ENCODE measurements at places on chromosomes 11 and 22.

DNA sequence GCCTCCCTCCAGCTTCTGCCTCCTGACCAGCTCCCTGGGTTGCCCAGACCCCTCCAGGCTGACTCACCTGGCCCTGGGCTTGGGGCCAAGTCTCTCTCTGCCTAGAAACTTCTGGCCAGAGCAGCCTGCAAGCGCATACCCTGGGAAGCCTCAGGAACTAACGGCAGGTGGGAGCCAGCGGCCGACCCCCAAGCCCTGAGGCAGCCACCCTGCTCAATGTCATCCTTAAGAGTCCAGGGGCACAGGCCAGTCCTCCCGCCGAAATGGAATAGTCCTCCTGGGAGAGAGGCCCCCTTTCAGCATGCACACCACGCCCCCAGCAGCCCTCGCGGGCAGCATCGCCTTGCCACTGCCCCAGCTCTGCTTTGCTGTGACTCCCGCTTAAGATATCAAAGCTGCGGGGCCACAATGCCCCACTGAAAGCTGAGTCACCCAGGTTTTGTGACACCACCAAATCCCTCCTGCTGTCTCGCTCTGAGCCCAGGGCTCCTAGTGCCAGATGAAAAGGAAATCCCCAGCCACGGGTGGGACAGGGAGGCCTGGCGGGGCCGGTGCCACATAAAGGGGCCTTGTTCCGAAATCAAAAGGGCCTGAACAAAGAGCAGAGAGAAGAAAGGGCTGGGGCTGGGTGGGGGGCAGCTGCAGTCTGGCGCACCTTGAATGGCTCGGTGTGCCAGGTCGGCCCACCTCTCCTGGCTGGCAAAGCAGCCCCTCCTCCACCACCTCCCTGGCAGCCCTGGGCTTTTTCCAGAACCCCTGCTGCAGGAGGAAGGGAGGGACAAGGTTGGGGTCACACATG lies 21.4 kb upstream of the FGF3 start:
- DNase-seq: no peak

DNA sequence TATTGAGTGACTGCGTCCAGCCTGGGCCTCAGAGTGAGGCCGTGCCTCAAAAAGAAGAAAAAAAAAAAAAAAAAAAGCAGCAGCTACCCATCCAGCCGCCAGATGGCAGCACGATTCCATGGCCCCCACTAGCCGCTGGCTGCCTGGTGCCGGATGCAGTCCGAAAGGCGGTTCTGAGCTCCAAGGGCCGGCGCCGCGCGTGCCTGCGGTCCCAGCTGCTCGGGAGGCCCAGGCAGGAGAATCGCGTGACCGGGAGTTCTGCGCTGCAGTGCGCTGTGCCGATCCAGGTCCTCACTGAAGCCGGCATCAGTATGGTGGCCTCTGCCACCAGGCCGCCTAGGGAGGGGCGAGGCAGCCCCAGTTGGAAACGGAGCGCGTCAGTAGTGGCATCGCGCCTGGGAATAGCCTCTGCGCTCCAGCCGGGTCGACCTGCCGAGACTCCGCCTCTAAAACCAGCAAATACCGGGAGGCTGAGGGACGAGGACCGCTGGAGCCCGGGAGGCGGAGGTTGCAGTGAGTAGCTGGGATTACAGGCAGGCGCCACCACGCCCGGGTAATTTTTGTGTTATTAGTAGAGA lies 19.3 kb downstream of the SCARF2 start:
- peak; percentile 75 for DNase-seq

GRCh38 chr11:88414981-88415413 lies 77.5 kb upstream of the CTSC start:
- DNase-seq: peak; percentile 57

GRCh38 chr22:47012589-47013370 lies 250.3 kb downstream of the TBC1D22A start:
- no peak for DNase-seq

- DNase-seq: no peak
These were observed 301.8 kb upstream of the API5 start for GRCh38 chr11:43010042-43010441.

DNA sequence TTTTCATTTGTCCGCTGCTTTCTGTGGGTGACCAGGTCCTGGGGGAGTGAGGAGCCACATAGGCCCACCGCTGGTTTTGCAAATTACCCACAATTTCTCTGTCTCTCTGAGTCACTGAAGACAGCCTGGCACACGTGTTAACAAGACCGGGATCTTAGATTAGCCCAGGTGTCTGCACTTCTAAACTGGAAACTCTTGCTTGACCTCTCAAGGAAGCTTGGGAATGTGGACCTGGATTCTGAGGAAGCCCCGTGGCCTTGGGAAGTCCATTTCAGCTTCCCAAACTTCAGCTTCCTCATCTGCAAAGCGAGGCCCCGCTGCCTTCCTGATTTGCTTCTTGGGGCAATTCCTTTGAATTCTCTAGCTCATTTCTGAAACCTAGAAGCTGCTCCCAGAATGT lies 119.9 kb downstream of the KIAA1671 start:
- no peak for DNase-seq

GRCh38 chr11:18726040-18726439 lies at the start of gene IGSF22:
IGSF22 (minus strand) TSS chr11:18726188; CDS start chr11:18724236, 1,952 bp downstream.
- DNase-seq: no peak

GRCh38 chr22:47076758-47077157 lies 314.3 kb downstream of the TBC1D22A start:
- no peak for DNase-seq

DNA sequence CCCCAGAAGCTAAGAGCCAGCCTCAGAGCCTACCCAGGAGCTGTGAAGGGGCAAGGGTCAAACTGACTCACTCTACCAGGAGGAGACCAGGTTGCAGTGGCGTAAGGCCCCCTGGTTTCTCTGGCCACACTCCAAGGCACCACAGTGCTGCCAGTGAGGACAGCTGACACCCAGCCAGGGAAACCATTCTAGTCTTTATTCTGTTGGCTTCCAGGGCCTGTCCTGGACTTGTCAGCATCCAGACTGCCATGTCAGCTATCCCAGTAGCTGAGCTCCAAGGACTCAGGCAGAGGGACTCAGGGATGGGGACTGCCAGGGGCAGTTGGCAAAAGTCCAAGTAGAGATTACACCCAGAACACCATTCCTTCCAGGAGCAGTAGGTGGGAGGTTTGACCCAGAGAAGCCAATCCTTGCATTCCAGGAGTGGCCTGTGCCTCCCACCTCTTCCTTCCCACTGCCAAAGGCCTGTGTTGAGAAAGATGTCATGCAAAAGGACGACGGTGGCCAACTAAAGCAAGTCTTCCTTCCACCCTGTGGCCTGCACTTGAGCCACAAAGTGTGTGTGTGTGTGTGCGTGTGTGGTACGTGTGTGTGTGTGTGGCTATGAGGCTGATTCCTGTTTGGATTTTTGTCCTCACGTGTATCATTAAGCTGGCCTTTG lies 3.6 kb upstream of the MAPK8IP1 start:
- no peak for DNase-seq

GRCh38 chr11:17458268-17458667 lies 18.4 kb downstream of the ABCC8 start:
- no peak for DNase-seq

DNA sequence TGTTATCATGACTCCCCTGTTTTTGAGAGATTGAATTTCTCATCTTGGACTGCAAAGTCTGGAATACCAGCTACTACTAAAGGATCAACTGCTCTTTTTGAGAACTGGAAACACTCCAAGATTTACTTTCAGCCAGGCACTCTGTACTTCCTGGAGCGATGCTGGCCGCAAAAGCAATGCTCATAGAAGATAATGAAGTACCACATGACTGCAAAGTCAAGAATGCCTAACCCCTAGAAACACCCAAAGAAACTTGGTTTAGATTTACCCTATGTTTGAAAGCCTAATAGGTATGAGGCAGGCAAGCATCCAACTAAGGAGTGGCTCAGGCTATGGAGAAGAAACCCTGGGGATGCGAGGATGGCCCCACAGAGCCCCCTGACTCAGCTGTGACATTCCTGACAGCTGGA lies 47.7 kb upstream of the ARHGAP20 start:
- DNase-seq: peak; percentile 10

DNA sequence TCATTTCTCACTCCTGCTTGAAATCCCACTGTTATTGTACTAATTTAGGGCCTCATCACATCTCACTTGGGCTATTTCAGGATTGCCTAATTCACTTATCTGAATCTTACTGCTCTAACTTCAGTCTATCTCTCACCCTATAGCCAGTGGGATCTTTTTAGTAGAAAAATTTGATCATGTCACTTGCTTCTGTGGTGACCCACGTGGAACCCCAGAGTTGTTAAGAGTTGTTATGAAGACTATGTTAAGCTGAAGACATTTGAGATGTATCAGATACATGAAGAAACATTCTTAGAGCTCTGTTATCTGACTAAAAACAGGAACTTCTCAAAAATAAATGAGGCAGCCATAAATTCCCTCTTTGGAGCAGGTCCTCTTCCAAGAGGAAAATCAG lies 1375.6 kb upstream of the TENM4 start:
- peak; percentile 64 for DNase-seq

DNA sequence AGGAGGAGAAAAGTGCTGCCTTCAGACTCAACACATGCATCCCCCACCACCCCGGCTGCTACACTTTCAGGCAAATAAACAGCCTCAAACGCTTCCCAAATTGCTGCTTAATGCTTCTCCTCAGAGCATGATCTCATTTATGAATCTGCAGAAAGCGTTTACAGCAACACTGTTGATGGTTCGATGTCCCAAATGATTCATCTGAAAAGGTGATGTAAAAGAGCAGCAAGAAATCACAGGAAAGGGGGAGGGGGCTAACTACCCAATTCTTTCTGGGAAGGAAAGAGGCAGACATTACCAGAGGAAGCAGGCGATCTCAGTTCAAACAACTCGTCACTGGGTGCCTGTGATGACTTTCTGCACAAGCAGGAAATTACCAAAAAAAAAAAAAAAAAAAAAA lies 119.6 kb downstream of the TENM4 start:
- no peak for DNase-seq

GRCh38 chr22:19579880-19580279 lies 55.7 kb upstream of the CLDN5 start:
- DNase-seq: peak; percentile 34

DNA sequence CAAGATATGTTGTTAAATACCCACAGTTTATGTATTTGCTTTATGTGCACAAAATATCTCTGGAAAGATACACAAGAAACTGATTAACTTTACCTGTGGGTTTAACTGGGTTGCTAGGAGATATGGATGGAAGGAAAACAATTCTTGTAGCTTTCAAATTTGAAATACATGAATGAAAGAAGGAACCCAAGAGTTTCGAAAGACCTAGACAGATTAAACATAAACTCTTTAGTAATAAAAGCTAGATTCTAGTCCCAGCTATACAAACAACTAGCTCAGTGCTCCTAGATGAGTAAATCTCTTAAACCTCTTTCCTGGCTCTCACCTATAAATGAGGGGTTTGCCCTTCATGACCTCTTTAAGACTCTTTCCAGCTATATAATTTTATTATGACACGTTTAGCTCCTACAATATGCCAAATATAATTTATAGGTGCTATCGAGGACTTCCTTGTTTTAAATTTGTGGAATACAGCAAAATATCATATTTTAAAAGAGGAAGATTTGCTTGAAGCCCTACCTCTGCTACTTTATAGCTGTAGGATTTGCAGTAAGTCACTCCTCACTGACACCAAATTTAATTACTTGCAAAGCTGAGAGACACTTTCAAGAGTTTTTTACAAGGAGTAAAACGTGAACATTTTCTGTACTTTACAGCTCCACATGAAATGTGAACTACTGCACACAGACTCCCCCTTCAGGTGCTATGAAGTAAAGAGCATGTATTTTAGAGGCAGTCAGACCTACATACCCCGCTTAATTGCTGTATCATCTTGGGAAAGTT lies 50.7 kb downstream of the RRAS2 start:
- peak; percentile 38 for DNase-seq

GRCh38 chr11:28011813-28012212 lies 96.1 kb downstream of the KIF18A start:
- no peak for DNase-seq

- DNase-seq: peak; percentile 63
These were observed 3.7 kb upstream of the KCNC1 start for GRCh38 chr11:17730608-17731462.

GRCh38 chr11:35563484-35564244 lies 38.2 kb upstream of the PAMR1 start:
- no peak for DNase-seq

DNA sequence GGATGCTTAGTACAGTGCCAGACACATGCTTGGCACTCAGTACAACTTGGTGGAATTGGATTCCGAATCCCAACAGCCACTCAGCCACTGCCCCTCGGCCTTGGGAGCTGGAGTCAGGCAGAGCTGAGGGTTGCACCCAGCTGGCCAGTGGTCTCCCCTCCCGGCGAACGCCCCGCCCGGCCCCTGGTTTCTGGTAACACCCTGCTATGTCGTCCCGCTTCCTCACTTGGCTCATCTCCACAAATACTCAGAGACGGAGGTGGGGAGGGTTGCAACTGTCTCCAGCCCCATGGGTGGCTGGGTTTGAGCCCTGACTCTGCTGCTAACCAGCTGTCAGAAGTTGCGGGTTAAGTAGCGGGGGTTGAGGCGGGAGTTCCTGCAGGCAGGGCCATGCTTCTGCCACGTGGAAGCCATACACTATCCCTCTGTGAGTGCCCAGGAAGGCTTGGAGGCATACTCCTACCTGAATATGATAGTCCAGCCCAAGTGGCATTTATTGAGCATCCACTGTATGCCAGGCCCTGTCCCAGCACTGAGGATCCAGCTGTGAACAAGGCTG lies 67.1 kb downstream of the GRIK4 start:
- no peak for DNase-seq

DNA sequence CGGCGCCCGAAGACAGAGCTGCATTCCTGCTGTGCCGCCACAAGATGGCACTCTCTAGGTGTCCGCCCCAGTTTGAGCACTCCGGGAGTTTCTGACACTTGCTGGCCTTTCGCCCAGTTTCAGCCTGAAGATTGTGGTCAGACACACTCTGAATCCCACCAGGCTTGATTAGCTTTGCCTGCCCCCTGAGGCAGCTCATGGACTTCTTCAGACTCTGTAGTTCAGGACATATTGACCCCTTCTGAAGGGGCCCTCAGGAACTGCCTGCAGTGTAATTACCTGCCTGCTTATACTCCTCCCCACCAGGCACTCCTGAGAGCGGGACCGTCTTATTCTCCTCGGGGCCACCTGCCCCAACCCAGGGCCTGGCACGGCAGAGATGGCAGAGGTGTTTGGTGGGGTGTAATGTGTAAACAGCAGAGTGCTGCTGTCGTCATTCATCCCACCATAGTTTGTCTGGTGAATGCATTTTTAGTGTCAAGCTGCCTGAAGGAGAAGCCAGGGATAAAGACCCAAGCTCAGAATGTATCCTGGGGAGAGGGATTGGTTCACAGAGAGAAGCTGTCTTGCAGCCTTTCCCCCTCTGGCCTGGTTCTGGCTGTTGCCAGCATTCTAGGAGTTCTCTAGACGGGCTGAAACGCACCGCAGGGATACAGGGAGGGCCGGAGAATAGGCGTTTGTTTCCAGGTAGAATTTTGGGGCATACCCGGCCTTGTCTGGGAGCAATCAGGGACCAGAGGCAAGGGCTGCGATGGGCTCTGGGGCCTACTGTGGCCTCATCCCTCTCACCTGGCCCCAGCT lies 46.4 kb downstream of the EIF3F start:
- peak; percentile 88 for DNase-seq
